ENCODE measurements at places on chromosomes 3 and 15. TPM values are rescaled to one million over a fixed set of nuclear protein-coding genes. Genes with fewer than 3 reads are reported as not detected.
A peak's percentile ranks its signal among the peaks of the same experiment; 100 is the strongest.

Gene C15orf62
- 5.4 TPM for polyA plus RNA-seq

- no peak for DNase-seq
Measured at GRCh38 chr3:55175423-55175822, 247.6 kb upstream of the LRTM1 start.

GRCh38 chr3:124582196-124582595 lies 148.1 kb upstream of the UMPS start:
- no peak for DNase-seq

Gene DET1
- 12.1 TPM for polyA plus RNA-seq

Gene SLC9C1
- 0.33 TPM for polyA plus RNA-seq

DNA sequence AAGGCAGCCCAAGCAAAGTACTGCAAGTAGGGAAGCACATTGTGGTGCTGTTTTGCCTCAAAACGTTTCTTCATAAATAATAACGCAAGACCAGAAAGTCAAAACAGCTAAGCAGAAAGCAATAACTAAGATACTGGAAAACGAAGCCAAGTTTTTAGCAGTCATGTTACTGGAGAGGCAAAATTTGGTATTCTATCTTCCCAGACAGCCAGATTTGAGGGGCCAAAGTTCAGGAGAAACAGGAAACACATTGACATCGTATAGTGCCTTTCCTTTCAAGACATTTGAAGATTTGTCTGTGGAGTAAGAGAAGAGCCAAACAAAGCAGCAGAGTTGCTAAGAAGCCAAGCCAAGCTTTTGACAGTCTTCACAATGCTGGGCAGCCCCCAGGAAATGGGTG lies 843.6 kb upstream of the NECTIN3 start:
- DNase-seq: peak; percentile 1

Gene PRICKLE2
- polyA plus RNA-seq: 10.5 TPM

Gene GOLGA6L4
- polyA plus RNA-seq: 8.2 TPM

- DNase-seq: no peak
Measured at GRCh38 chr3:115855911-115856310, 232.6 kb downstream of the GAP43 start.

DNA sequence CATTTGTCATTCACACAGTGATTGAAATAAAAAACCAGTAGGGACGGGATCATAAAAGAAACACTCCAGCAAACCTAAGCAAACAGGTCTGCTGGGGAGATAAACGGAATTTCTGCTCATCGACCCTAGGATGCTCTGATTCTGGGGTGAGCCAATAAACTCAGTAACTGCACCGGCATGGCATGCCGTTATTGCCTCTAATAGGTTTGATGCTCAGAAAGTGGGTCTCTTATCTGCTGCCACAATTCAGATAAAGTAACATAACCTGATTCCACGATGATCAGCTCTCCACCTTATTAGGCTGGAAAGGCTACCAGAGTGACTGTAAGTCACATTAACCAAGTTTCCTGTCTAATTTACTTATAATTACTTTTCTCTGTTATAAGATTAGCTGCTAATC lies 19.6 kb downstream of the DCLK3 start:
- DNase-seq: no peak

- no peak for DNase-seq
Measured at GRCh38 chr3:42161050-42161935, 70.1 kb downstream of the TRAK1 start.

GRCh38 chr3:107775974-107776373 lies 253.2 kb downstream of the BBX start:
- DNase-seq: no peak

DNA sequence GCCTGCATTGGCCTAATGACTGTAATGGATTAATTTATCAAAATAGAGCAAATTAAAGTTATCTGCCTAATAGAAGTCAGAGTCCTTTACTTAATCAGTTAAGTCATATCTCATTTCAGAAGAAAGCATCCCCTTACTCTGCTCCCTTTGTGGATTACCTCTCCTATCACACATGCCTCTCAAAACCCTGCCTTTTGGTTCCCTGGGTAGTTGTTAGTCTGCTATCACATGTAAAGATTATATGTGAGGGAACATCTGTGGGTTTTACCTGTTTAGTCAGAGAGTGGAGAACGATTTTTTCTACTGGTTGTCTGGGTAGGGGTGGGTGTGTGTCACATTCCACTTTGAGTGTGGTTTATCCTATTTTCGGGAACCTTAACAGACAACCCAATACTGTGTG lies 16.4 kb downstream of the UBE2E2 start:
- no peak for DNase-seq

DNA sequence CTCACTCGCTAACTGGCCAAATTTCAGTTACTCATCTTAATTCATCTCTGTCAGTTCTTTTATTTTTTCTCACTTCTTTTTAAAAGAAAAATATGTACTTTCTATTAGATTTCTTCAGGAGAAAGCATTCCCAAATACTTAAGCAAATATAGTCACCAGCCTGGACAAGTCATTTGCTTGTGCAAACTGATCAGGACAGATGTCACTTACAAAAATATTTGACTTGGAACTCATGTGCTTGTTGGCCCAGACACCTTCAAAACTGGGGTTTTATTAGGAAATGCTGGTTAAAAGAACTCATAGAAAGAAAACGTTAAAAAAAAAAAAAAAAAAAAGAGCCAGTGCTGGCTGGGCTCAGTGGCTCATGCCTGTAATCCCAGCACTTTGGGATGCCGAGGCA lies 31.3 kb upstream of the FOXP1 start:
- no peak for DNase-seq

Gene P3H2
- polyA plus RNA-seq: 9.3 TPM

GRCh38 chr3:30894521-30895251 lies at the start of gene GADL1:
TSS of gene GADL1 (minus strand) at chr3:30894661. CDS start at chr3:30894614, 47 bp downstream.
- DNase-seq: peak; percentile 41

- peak; percentile 97 for DNase-seq
Measured at GRCh38 chr3:125916376-125916978, 52.5 kb upstream of the ROPN1B start.

DNA sequence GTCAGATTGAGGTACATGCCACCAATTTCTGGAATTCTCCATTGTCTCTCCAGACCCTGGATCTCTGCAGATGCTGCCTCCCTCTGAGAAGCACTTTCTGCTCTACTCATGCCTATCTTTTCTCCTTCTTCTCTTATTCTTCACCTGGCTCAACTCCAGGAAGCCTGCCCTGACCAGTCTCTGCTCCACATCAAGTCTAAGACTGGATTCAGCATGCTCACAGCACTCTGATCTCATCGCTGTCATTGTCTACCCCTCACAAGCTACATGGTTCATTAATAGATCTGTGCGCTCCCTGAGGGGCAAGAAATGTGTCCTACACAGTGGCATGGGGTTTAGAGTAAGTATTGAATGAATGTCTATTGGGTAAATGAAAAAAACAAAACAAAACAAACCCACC lies 38.7 kb downstream of the CCR4 start:
- no peak for DNase-seq

- no peak for DNase-seq
Measured at GRCh38 chr3:89787485-89787884, 680.1 kb downstream of the EPHA3 start.

GRCh38 chr3:118587037-118587741 lies 447.5 kb downstream of the IGSF11 start:
- DNase-seq: no peak

- DNase-seq: no peak
Measured at GRCh38 chr3:299590-300301, 103.2 kb downstream of the CHL1 start.

Gene CDCP1
- 25.5 TPM for polyA plus RNA-seq

Gene ZNF770
- polyA plus RNA-seq: 36.3 TPM

- no peak for DNase-seq
Measured at GRCh38 chr15:29840926-29841325, 18.7 kb upstream of the TJP1 start.

Gene ZMYND10
- polyA plus RNA-seq: 0.99 TPM

DNA sequence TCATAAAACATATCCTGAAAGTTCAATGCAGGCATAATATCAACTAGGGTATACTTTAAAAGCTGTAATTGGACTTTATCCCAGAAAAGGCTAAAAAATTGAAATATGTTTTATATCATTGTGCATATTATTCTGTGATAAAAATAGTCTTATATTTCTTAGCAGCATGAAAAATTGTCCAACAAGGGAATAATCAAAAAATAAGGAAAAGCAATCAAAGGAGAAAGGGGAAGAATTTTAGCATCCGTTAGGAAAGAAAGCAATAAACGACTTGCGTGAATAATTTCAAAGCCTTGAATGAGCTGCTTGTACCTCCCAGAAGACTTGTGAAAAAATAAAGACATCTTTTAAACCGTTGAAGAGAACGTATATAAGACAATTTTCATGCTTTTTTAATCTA lies 1369.8 kb upstream of the GBE1 start:
- no peak for DNase-seq

GRCh38 chr15:36361351-36361870 lies 218.0 kb upstream of the CDIN1 start:
- DNase-seq: no peak

Measured in large intestine (tissue), 12 donors.